ENCODE measurements at places on chromosomes 6 and 20.

DNA sequence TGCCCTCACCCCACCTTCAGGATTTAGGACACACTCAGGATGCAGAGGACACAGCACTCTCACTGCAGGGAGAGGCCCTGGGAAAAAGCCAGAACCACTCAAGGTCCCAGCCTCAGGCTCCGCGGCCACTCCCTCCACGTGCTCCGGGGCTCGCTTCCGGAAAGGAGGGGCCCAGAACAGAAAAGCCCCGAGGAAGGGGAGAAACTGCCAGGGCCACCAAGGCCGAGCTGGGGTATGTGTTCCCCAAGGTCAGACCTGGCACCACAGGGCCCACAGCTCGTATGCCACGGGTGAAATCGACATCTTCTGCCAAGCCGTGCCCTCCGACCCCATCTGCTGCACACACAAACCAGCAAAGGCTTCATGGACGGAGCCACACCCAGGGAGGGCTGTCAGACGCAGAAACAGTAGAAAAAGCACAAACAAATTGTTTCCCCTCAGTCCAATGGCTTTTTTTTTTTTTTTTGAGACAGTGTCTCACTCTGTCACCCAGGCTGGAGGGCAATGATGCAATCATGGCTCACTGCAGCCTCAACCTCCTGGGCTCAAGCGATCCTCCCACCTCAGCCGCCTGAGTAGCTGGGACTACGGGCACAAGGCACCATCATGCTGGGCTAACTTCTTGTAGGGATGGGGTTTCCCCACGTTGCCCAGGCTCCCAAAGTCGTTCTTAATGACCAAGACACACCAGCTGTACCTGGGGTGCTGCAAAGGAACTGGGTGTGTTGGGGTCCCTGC is 33.4 kb downstream of the SLC2A4RG start:
- DNase-seq: no peak

- no peak for DNase-seq
Measured at GRCh38 chr6:126188279-126188909, 151.5 kb upstream of the CENPW start.

- DNase-seq: no peak
Measured at GRCh38 chr20:63015147-63015661, 8.4 kb upstream of the BHLHE23 start.

GRCh38 chr20:31842471-31843157 is 2.8 kb downstream of the FOXS1 start:
- DNase-seq: no peak

- DNase-seq: peak; percentile 21
Measured at GRCh38 chr6:105495515-105495914, 92.6 kb upstream of the PREP start.

DNA sequence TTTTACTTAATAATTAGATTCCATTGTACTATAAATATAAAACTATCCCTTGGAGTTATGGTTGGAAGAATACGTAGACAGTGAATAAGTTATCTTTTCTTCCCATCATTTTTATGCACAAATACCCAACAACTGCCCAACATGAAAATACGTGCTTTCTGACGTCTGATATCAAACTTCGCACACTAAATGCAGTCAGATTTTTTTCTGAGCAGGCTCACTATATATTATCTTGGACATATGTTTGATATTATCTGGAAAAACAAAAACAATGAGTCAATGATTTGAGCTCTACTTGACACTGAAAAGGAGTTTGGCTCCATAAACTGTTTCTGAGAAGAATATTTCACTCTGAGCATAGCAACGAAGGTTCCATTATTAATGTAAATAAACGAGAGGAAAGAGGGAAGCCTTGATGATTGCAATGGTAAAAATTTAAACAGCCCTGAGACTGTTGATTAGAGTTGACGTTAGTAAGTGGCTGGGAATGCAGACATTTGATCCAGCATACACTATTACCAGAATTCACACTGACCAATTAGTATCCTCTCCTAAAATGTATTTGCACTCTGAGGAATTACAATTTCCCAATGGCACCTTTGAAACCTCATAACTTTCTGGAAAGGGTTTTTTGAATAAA is 1090.0 kb downstream of the EPHA7 start:
- DNase-seq: no peak

DNA sequence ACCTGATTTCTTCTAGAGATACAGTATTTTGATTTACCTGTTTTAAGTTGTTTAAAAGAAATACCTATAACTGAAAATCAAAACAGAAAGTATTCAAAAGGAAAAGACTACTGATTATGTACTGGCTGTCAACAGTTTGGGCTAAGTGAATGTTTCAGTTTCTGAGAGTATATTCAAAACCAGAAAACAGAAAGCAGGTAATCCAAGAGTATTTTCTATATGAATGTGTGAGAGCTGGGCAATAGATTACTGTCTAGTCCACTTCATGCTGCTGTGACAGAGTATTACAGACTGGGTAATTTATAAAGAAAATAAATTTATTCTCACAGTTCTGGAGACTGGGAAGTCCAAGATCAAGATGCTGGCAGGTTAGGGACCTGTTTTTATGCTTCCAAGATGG is 261.0 kb downstream of the ARHGAP18 start:
- DNase-seq: peak; percentile 81

DNA sequence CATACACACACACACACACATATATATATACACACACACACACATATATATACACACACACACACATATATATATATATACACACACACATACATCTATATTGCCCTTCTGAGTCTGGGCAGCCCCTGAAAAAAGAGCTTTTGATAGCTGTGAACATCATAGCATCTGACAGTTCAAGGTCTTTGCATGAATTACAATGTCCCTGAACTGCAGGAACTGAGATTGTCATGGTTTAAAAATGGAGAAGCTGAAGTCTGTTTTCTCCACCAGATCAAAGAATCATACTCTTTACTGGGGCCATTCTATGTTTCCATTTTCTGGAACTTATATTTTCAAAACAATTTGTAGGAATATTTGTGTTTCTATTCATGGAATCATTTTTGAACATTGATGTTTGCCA is 189.8 kb downstream of the ZDHHC14 start:
- DNase-seq: no peak

- peak; percentile 66 for DNase-seq
Measured at GRCh38 chr6:166258854-166259276, 49.3 kb downstream of the PRR18 start.

- no peak for DNase-seq
Measured at GRCh38 chr20:24643731-24644626, 174.6 kb downstream of the SYNDIG1 start.

DNA sequence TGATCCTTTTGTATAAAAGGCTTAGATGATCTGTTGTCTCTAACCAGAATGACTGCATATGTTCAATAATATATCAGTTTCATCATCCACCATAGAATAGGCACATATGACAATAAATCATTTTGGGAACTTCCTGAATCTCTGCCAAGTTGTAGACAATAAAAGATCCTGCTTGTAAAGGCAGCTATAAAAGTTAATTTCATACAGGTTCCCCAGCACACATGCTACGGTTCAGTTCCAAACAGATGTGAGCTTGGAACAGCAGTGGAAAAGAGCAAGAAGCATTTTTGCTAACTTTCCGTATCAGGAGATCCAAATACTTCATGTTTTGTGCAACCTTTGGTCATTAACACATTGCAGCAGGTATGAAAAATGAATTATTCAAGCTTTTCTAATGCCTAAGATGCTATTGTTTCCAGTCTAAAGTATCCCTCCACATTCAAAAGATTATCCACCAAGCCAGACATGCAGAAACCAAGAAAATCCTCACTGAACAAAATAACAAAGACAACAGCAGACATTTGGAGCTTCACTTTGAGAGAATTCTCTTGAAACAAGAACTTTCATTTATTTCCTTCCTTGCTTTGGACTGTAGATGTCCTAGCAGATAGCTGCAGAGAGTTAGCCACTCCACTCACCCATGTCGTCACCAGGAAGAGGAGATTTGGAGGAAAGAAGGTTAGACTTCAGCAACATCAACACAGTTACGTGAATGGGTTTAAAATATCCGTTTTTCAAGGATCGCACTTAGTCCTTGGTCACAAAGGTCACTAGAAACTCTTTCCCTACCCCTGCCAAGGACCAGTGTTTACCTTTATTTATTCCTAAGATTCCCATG is 453.5 kb upstream of the JARID2 start:
- no peak for DNase-seq

- no peak for DNase-seq
Measured at GRCh38 chr6:28945349-28945748, 21.6 kb upstream of the TRIM27 start.

- no peak for DNase-seq
Measured at GRCh38 chr6:39881851-39882530, 52.3 kb downstream of the MOCS1 start.

- no peak for DNase-seq
Measured at GRCh38 chr6:88301256-88301655, 135.1 kb upstream of the CNR1 start.

GRCh38 chr6:95648636-95649035 is 71.3 kb downstream of the MANEA start:
- DNase-seq: no peak

DNA sequence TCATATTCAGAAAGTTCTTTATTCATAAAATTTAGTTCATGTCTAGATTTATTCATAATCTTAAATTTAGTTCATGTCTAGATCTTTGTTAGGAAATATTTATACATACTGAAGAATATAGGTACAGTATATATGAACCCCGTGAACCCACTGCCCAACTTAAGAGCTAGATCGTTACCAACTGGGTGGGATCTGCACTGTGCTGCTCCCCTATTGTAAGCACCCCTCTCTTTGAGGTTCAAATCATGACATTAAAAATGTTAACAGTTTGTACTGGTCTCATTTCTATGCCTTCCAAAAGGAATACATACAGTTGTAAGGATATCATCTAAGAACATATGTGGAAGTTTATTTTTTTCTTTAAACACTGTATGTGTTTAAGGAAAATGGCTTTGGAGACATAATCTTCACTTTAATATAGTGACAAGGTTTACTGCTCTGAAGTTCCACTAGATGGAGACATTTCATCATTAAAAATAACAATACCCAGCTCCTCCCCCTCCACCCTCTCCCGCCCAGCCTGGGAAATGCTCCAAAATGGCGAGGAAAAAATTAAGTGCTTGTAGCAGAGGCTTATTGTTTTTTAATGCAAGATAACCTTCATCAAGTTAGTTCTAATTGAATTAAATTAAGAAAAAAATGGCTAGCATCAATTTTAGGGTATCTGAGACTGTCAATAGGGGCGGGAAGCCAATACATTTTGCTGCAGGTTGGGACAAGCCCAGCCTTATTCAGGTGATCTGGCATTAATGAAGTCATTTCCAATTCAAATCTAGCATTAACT is 104.1 kb upstream of the TRAF3IP2 start:
- DNase-seq: peak; percentile 77

DNA sequence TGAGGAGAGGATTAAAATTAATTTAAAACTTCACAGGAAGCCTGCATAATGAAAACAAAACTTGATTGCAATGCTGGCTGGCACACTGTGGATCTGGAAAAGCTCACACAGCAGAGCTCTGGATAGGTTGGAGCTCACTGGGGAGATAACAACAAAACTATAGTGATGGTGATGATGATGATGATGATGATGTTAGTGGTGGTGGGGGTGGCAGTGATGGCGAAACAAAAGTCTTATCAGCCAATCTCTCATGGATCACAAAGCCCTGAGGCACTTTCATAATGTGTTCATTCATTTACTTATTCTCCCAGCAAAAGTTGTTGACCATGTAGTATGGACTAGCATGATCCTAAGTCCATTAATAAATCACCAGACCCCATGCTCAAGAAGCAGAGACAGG is 152.0 kb downstream of the MBOAT1 start:
- no peak for DNase-seq

DNA sequence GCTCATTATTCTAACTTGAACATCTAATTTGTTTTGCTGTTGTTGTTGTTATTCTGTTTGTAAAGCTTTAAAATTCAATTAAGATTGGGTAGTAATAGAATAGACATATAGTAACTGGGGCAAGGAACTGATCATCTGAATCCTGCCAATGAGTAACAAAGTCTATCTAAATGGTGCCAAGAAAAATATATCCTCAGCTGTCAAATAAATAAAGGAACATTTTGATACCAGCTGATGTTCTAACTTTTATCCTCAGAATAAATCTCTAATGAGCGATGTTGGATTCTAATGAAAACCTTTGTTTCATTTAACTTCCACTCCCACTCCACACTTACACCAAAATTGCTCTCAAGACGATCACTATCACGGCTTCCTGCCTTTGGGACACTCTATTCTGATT is 210.9 kb downstream of the TINAG start:
- no peak for DNase-seq

GRCh38 chr20:63330940-63331339 is 30.2 kb downstream of the CHRNA4 start:
- DNase-seq: no peak

- no peak for DNase-seq
Measured at GRCh38 chr6:3670356-3670755, 81.2 kb downstream of the PXDC1 start.

GRCh38 chr6:165910184-165910966 is 247.3 kb upstream of the PDE10A start:
- DNase-seq: no peak

- DNase-seq: no peak
Measured at GRCh38 chr6:1611572-1612298, 2.0 kb downstream of the FOXC1 start.

GRCh38 chr6:46051962-46052361 is 36.3 kb upstream of the CLIC5 start:
- DNase-seq: no peak

GRCh38 chr6:161251345-161251744 is 22.5 kb downstream of the AGPAT4 start:
- DNase-seq: no peak

DNA sequence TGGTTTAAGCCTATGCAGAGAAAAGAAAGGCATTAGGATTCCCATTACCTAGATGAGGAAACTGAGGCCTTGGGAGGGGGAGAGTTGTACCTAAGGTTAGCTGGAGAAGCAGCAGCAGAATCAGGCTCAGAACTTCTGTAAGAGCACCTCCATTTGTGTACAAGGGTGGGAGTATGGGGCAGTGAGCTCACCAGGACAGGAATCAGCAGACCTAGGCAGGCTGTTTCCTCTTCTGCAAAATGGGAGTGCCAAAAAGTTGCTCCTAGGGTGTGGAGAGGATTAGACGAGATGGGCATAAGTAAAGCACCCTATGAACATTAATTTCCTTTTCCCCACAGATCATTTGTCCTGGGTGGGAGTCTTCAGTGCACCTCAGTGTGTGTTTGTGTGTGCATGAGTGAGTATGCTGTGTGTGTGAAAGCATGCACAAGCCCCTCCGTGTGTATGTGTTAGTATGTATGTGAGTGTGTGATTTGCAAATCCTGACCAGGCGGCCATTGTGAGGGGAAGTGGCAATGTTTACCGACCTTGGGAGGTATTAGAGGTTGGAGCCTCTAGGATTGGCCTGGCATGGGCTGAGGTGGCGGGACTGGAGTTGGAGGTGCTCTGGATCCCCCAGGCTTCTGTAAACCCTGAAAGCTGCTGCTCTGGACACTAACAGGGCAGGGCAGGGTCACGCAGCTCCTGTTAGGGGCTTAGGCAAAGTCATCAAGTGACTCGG is 78.8 kb downstream of the VEGFA start:
- no peak for DNase-seq

GRCh38 chr6:140487586-140487985 is 1113.1 kb upstream of the CITED2 start:
- no peak for DNase-seq
